Memory B cell (primary cell): ENCODE measurements at places on chromosomes 5 and 9.
A peak's percentile ranks its signal among the peaks of the same experiment; 100 is the strongest.

GRCh38 chr9:126704892-126705766 lies 91.4 kb downstream of the LMX1B start:
- peak; percentile 89 for DNase-seq

GRCh38 chr9:125238127-125238914 lies 2.8 kb downstream of the HSPA5 start:
- DNase-seq: no peak

DNA sequence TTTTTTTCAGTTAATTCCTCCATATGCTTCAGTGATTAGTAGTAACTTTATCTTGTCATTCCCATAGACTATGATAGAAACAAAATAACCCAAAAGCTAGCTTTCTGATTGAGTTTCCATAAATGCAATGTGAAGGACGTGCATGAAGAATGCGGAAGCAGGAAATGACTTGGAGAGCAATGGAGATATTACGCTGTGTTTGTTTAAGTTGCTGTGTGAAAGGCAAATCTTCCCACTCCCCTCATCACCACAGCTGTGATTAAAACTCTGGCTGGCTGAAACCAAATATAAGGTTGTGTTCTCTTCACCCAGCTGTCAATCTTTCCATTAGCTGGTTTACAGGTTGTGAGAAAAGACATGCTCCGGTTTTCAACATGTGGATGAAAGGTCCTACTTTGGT lies 83.9 kb downstream of the NR2F1-AS1 start:
- DNase-seq: no peak

GRCh38 chr9:102209176-102209575 lies 470.7 kb upstream of the GRIN3A start:
- no peak for DNase-seq

GRCh38 chr5:154162539-154163151 lies 27.9 kb upstream of the GALNT10 start:
- DNase-seq: no peak

DNA sequence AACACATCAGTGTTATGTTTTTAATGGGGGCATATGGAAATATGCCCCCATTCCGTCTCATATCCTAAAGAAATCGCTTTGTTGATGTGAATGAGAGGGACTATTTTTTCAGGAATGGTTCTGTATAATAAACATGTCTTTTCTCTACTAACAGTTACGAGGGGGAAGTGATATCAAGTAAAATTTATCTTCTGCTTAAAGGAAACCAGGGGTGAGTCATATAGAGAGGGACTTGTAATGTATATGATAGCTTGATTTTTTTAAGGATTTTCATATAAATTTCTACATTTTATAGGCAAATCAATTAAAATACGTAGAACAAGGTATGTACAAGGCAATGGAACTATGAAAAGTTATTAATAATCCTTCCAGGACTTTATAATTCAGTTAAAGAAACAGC lies 207.1 kb downstream of the SEMA5A start:
- no peak for DNase-seq
